ENCODE measurements at places on chromosomes 2 and 18.

- no peak for DNase-seq
Measured at GRCh38 chr2:124315221-124315880, 290.3 kb downstream of the CNTNAP5 start.

DNA sequence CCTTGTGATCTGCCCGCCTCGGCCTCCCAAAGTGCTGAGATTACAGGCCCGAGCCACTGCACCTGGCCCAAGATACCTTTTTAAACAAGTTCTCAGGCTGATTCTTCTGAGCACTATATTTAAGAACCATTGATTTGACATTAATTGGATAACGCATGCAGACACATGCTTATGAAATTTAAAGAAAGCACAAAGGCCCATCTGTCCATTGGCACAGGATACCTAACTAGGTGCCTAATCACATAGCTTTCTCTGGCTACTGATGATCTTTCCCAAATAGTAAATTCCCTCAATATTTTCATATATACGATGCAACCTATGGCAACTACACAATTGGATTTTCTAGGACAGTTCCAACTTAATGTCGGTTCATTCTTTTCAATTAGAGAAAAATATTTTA is 62.5 kb upstream of the STAM2 start:
- no peak for DNase-seq

DNA sequence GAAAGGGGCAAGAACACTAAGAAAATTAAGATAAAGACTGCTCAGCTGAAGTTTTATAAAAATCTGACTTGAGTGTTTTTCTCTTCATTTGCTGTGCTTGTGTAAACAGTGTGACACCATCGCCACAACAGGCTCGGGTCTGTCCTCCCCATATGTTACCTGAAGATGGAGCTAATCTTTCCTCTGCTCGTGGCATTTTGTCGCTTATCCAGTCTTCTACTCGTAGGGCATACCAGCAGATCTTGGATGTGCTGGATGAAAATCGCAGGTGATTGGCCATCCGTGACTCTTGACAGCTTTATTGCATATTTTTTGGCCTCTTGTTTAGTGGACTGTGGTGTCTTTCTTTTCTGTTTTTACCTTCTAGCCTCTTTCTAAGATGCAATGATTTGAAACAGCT is 22.1 kb downstream of the MFF start:
- DNase-seq: no peak

- DNase-seq: no peak
Measured at GRCh38 chr2:101901241-101901640, 90.5 kb upstream of the IL1R2 start.

- DNase-seq: no peak
Measured at GRCh38 chr18:79868168-79868784, 70.5 kb downstream of the KCNG2 start.

- DNase-seq: no peak
Measured at GRCh38 chr2:21676676-21677075, 552.9 kb downstream of the TDRD15 start.

- no peak for DNase-seq
Measured at GRCh38 chr2:147888680-147889079, 43.9 kb downstream of the ACVR2A start.

GRCh38 chr18:29928081-29928480 is 1114.5 kb downstream of the DSC3 start:
- no peak for DNase-seq

- DNase-seq: peak; percentile 21
Measured at GRCh38 chr2:10382354-10383061, 65.6 kb downstream of the ODC1 start.

- DNase-seq: no peak
Measured at GRCh38 chr2:231568098-231568784, 24.4 kb upstream of the TEX44 start.

- no peak for DNase-seq
Measured at GRCh38 chr18:79402209-79402576, 6.5 kb downstream of the NFATC1 start.

DNA sequence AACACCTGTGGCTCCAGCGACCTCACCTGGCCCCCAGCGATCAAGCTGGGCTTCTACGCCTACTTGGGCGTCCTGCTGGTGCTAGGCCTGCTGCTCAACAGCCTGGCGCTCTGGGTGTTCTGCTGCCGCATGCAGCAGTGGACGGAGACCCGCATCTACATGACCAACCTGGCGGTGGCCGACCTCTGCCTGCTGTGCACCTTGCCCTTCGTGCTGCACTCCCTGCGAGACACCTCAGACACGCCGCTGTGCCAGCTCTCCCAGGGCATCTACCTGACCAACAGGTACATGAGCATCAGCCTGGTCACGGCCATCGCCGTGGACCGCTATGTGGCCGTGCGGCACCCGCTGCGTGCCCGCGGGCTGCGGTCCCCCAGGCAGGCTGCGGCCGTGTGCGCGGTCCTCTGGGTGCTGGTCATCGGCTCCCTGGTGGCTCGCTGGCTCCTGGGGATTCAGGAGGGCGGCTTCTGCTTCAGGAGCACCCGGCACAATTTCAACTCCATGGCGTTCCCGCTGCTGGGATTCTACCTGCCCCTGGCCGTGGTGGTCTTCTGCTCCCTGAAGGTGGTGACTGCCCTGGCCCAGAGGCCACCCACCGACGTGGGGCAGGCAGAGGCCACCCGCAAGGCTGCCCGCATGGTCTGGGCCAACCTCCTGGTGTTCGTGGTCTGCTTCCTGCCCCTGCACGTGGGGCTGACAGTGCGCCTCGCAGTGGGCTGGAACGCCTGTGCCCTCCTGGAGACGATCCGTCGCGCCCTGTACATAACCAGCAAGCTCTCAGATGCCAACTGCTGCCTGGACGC is 4.9 kb downstream of the GPR35 start:
- DNase-seq: no peak

- DNase-seq: no peak
Measured at GRCh38 chr2:17816396-17817245, at the start of gene MSGN1. MSGN1 (plus strand) TSS chr2:17816460; CDS start chr2:17816519, 59 bp downstream.
